Skin of body (tissue), 3 donors: ENCODE measurements at places on chromosomes 16 and 17.

DNA sequence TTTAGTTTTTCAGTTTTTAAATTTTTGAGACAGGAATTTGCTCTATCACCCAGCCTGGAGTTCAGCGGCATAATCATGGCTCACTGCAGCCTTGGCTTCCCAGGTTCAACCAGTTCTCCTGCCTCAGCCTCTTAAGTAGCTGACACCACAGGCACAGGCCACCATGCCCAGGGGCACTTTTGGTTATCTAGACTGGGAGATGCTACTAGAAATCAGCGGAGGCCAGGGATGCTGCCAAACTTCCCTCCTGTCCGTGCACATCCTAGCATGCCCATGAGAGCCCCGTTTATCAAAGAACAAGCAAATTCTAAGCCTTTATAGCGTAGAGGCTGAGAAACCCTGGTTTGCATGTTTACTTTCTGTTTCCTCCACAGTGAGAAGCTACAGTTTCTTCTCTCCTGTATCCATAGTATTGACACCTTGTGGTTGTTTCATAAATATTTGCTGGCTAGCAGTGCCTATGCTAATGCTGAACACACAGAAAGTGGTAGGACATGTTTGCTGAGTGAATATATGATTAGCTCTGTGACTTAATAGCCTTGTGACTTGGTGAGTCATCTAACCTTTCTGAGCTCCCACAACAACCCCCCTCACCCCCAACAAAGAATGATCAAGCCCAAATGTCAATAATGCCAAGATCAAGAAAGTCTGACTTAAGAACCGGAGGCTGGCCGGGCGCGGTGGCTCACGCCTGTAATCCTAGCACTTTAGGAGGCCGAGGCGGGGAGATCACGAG lies 39.2 kb upstream of the MAF start:
- DNase-seq = no peak

DNA sequence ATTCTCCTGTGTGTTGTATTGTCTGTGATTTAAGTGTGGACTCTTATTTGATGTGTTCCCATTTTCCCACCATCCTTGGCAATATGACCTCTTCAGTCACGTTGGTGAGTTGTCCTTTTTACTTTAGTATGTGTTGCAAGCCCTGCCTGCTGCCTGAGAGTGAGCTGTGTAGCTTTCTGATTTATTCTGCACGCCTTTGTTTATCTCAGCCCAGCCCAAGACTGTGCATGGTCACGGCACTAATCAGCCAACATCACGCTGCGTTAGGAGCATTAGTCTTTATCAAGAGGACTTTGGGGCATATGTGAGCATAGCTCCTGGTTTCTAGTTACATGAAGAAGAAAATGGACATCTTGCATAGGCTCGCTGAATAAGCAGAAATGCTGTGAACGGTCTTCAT lies 6.0 kb downstream of the TOM1L1 start:
- no peak for DNase-seq

DNA sequence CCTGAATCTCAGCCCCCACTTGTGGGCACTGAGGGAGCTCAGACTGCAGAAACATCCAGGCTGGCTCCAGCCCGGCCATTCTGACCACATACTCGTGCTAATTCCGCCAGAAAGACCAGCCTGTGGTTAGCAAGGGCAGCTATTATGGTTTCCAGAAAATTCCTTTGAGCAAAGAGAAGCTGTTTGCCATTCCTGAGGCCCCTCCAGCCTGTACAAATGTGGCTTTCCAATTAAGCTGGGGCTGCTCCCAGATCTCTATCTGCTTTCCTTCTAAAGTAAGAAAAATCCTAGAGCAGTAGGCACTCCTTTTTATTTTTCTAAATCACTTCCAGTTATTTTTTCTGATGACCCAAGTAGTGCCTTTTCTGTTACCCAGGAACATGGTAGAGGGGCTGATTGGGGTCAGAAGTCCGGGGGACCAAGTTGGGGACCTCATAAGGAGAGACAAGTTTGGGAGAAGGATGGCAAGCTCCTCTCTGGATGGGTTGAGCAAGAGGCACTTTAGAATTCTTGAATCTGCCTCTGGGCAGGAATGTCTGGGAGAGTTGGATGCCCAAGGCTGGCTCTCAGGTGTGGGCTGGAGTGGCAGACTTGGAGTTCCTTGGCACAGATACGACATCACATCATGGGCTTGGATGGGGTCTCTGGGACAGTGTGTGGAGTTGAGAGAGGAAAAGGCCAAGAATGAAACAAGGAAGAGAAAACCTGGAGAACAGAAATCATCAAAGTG lies 83.3 kb upstream of the TNRC6C start:
- no peak for DNase-seq

GRCh38 chr17:63698886-63699637 lies 863 bp downstream of the LIMD2 start:
- peak; percentile 25 for DNase-seq

DNA sequence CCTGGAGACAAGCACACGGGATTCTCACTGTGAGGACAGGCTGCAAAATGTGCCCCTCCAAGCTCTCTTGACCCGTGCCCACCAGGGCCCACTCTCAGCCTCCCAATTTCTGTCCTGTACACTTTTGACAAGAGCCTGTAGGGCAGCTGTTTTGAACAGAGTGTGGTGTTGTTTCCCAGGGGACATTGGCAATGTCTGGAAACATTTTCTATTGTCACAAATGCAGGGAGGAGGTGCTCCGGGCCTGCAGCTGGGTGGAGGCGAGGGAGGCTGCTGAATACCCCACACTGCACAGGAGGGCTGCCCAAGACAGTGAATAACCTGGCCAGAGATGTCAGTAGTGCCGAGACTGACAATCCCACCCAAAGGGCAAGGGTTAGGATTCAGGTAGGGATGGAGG lies 10.5 kb downstream of the CEP295NL start:
- DNase-seq = no peak
